ENCODE measurements at places on chromosomes 13 and 19. TPM values are rescaled to one million over a fixed set of nuclear protein-coding genes. Genes with fewer than 3 reads are reported as not detected.
A peak's percentile ranks its signal among the peaks of the same experiment; 100 is the strongest.

- DNase-seq = no peak
Observed at GRCh38 chr13:75566658-75567057, 17.1 kb downstream of the UCHL3 start.

- no peak for DNase-seq
Observed at GRCh38 chr13:44045180-44045562, 165.5 kb downstream of the LACC1 start.

- no peak for DNase-seq
Observed at GRCh38 chr13:97329331-97329730, 104.6 kb upstream of the RAP2A start.

CPT1C gene
- 0.23 TPM for total RNA-seq

GRCh38 chr13:30191491-30192100, 115.8 kb downstream of the KATNAL1 start:
- no peak for DNase-seq

- DNase-seq = peak; percentile 39
Observed at GRCh38 chr13:68056816-68057710, 826.9 kb upstream of the PCDH9 start.

DNA sequence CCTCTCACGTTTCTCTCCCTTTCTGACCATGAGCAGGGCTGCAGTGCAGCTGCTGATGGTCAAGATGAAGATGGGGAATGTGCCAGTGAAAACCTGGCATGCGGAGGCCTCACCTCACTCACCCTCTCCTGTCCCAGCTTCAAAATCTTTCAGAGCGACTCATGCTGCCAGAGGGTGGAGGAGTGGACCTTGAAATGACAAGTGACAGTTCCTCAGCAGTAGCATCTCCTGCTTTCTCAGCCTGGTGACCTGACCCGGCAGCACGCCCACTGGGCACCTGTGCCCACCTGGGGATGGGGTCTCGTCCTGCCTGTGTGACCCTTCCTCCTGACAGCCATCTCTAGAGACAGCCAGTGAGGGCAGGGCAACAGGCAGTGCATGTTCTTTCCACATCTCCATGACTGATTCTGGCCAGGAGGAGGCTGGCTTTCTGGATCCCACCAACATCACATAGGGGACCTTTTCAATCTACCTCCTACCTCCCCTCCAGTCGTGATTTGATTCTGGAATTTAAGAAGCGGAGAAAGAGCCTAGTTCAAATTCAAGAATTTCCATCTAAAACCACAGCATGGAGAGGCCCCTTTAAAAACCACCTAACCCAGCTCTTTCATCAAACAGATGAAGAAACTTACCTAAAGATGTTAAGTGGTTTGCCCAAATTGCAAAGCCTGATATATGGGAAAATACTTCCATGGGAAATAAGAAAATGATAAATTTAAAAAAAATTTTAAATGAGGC, 45.8 kb downstream of the RFX2 start:
- no peak for DNase-seq

DNA sequence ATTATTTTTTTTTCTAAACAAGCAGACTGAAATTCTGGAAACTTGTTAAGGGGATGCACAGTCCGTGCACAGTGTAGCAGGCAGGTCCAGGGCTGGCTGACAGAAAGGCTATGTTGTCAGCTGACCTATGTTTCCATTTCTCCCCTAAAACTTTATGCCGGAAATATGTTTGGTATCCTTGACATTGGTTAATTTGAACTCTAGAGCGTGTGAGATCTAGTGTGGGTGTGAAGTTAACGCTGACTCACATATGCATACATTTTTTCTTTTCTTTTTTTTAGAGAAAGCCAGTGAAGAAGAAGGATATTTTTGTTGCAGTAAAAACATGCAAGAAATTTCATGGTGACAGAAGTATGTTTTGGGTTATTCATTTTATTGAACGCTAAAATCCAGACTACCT, 76.6 kb downstream of the B3GLCT start:
- DNase-seq = no peak

DNA sequence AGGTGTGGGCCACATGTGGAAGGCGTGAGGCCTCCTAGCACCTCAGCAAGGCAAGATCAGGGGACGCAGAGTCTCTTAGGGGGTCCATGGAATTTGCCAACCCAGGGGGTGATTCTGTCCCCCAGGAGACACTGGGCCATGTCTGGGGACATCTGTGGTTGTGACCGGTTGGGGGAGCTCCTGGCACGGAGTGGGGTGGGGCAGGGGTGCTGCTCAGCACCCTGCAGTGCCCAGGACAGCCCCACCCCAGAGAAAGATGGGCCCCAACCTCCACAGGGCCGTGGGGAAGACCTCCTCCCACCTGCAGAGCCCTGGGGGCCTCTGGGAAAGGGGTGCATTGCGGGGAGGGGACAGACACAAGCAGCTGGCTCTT, 4.0 kb downstream of the MKNK2 start:
- DNase-seq = no peak

- no peak for DNase-seq
Observed at GRCh38 chr19:16457954-16458331, 13.8 kb downstream of the EPS15L1 start.

- no peak for DNase-seq
Observed at GRCh38 chr19:6464070-6464873, at the start of gene CRB3. TSS of gene CRB3 (plus strand) at chr19:6464271. CDS start at chr19:6464702, 431 bp downstream.

DNA sequence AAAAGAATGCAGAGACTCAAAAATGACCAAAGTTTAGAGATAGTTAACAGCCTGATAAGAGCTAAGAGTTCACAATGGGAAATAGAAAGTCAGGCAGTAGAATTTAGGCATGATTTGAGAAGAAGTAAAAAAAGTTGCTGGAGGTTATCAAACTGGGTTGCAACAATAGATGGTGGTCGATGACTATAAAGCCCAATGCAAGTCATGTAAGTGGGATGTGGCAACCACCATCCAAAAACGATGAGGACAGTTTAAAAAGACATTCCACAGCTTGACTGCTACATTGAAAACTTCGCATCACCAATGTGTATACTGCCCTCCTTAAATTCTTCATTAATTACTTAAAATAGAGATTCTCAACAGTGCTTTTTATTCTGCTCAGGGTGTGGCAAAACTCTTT, 19.7 kb downstream of the ELF1 start:
- DNase-seq = no peak

CGB2 gene
- total RNA-seq = not detected

DNA sequence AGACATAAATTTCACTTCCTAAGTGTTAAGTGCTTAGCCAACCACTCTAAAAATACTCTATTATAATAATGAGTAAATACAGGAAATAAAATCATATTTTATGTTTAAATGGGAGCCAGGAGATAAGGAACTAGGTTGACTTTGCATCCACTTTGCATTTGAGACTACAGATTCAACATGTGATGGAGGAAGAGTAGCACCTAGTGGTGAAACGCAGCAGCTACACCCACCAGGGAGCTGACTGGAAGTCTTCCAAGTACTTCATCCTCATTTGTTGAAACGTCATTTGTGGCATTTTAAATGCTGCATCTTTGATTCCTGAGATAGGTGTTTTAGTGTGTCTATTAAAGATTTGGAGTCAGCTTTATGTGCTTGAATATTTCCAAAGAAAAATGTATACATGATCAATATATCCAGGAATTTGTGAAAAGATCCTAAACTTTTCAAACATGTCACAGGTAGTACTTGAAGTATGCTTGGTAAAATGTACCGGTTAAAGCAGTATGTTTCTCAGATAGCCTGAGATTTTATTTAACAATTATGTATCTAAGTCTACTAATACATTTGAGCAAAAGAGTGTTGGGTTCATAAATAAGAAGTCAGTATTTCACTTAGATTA, 17.4 kb upstream of the KCTD12 start:
- peak; percentile 67 for DNase-seq

MAN2B1 gene
- total RNA-seq = 43.0 TPM

- no peak for DNase-seq
Observed at GRCh38 chr19:31499281-31500196, 150.3 kb upstream of the TSHZ3 start.

CAMSAP3 gene
- 1.7 TPM for total RNA-seq

DNA sequence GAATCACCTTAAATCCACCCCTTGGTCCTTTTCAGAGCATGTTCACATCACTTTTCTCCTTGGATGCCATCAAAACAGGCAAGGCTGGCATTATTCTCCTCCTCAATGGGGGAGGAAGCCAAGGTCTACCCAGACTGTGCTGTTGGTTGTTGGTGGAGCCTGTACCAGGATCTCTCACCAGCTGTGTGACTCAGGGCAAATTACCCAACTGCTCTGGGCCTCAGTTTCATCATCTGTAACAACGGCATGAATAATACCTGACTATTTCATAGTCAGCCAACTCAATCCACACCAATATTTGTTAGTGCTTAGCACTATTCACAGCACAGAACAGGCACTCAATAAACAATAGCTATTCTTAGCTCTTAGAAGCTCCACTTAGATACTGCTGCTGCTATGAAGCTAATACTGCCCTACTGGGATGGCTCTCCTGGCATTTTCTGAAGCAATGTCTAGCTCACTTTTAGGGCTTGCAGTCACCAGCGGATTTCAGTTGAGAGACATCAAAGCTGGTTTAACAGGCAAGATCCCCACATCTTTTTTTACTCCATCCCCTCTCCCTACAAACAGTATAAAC, 116.9 kb downstream of the CCNA1 start:
- no peak for DNase-seq

- no peak for DNase-seq
Observed at GRCh38 chr19:3691372-3691716, 8.9 kb downstream of the PIP5K1C start.

- DNase-seq = no peak
Observed at GRCh38 chr19:50206191-50206590, 2.8 kb downstream of the MYH14 start.

DNA sequence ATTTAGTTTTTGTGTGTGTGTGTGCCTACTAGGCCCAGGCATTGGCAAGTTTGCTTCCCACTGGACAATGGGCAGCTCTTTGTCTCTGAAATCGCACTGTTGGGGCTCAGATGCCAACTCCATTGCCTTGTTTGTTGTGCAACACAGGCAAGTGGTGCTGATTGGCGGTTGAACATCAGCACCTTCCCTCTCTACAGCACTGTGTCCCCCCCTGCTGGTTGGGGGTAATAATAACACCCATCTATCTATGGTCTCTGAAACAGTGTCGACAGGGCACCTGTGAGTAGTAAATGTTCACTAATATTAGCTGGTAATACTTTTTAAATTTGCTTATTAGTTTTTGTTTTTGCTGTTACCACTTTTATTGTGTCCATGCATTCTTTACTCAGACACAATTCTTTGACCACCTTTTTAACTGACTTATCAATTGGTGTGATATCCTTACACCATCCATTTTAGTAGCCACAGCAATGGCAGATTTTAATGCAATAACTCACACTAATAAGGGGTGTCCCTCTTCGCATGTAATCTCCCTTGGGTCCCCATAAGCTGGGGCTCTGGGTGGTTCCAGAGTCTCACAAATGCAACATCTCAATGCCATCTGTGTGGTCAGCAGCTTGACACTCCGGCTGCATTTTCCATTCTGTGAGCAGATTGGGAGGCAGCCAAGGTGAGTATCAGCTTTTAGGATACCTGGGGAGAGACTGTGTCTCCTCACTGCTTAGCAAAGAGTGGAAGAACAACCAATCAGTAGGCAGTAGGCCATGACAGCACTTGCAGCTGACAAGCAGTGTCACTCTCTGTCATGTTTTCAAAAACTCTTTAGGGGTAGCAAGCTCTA, 47.7 kb upstream of the UQCRFS1 start:
- DNase-seq = peak; percentile 18

DNA sequence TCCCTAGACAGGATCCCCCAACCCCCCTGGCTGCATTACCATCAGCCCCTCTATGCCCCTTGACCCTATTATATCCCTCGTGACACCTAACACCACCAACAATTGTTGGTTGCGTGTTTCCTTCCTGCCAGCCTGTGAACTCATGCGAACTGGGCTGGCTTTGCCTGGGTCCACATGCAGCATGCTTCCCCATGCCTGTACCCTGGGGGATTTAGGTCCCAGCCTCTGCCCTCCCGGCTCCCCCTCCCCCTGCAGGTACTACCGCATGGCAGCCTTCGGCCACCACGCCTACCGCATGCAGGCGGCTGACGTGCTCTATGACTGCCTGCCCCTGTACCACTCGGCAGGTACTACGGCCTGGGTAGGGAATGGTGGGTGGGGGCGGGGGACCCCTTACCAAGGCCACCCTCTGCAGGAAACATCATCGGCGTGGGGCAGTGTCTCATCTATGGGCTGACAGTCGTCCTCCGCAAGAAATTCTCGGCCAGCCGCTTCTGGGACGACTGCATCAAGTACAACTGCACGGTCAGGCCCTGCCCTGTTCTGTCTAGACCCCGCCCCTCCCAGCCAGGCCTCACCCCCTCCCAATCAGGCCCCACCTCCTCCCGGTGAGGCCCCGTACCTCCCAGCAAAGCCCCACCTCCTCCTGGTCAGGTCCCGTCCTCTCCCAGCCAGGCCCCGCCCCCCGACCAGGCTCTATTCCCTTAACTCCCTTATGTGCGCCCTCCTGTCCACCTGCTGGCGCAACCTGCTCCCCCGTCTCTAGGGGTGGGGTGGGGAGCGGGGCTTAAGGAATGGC, 18.5 kb downstream of the SLC27A1 start:
- no peak for DNase-seq
